ENCODE measurements at places on chromosomes 1 and 21. TPM values are rescaled to one million over a fixed set of nuclear protein-coding genes. Genes with fewer than 3 reads are reported as not detected.

- peak overlapping the region; percentile 27 for H3K27ac ChIP-seq
- H3K4me3 ChIP-seq: no peak overlapping the region
- H3K27me3 ChIP-seq: no peaks in the 10 kb centered on the region
- no peak for DNase-seq
- peaks cover 37% of the 10 kb centered on the region for H3K4me1 ChIP-seq
- H3K36me3 ChIP-seq: no peaks in the 10 kb centered on the region
Observed at GRCh38 chr1:87644579-87645190, 316.0 kb downstream of the LMO4 start.

- H3K36me3 ChIP-seq: no peaks in the 10 kb centered on the region
- no peak overlapping the region for H3K4me3 ChIP-seq
- no peaks in the 10 kb centered on the region for H3K4me1 ChIP-seq
- no peak overlapping the region for H3K27ac ChIP-seq
Observed at GRCh38 chr1:25519624-25520023, 23.8 kb upstream of the LDLRAP1 start.

DNA sequence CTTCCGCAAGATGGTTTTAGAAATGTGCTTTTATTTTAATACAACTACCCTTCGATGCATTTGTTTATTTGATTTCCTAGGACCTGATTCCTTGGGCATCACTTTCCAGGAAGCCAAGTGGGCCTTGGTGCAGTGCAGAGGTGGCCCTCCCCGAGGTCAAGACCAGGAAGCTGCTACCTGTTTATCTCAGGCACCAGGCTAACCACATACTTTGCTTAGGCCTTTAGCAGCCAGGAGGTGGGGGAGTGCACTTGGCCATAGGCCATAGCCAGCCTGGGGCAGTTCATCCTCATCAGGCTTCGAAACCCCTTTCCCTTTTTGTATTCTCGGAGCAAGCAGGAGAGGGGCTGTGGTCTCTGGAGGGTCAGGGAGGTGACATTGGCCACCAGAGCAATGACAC, 45.4 kb downstream of the SMYD2 start:
- DNase-seq: peak; percentile 28
- no peak overlapping the region for H3K4me3 ChIP-seq
- no peaks in the 10 kb centered on the region for H3K27me3 ChIP-seq
- peaks cover 20% of the 10 kb centered on the region for H3K4me1 ChIP-seq

DNA sequence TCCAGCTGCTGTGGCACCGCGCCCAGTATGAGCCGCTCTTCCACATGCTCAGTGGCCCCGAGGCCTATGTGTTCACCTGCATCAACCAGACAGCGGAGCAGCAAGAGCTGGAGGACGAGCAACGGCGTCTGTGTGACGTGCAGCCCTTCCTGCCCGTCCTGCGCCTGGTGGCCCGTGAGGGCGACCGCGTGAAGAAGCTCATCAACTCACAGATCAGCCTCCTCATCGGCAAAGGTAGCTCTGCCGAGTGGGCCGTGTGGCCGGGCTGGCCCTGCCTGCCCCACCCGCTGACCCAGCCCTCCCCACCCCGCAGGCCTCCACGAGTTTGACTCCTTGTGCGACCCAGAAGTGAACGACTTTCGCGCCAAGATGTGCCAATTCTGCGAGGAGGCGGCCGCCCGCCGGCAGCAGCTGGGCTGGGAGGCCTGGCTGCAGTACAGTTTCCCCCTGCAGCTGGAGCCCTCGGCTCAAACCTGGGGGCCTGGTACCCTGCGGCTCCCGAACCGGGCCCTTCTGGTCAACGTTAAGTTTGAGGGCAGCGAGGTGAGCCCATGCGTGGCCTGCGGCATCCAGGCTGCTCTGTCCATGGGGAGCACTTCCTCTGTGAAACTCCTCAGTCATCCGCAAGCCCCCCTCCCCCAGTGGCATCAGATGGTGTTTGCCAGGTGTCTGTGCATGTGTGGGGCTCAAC, 64.2 kb downstream of the PIK3CD start:
- H3K36me3 ChIP-seq: no peaks in the 10 kb centered on the region
- no peaks in the 10 kb centered on the region for H3K27me3 ChIP-seq
- H3K4me1 ChIP-seq: no peaks in the 10 kb centered on the region
- no peak overlapping the region for H3K27ac ChIP-seq
- H3K4me3 ChIP-seq: no peak overlapping the region

ADAMTS5 gene
- not detected for polyA plus RNA-seq

ILDR2 gene
- polyA plus RNA-seq: 5.0 TPM

- H3K4me3 ChIP-seq: peak within 1 kb of the TSS; percentile 86
- peak within 1 kb of the TSS; percentile 96 for H3K27ac ChIP-seq
- H3K27me3 ChIP-seq: no peaks in the 10 kb centered on the region
- H3K4me1 ChIP-seq: peaks cover 26% of the 10 kb centered on the region
- peak; percentile 95 for DNase-seq
Observed at GRCh38 chr1:157045250-157046218, at the start of gene ARHGEF11. TSS of gene ARHGEF11 (minus strand) at chr1:157045742. CDS start at chr1:157044330, 1,412 bp downstream.

DNA sequence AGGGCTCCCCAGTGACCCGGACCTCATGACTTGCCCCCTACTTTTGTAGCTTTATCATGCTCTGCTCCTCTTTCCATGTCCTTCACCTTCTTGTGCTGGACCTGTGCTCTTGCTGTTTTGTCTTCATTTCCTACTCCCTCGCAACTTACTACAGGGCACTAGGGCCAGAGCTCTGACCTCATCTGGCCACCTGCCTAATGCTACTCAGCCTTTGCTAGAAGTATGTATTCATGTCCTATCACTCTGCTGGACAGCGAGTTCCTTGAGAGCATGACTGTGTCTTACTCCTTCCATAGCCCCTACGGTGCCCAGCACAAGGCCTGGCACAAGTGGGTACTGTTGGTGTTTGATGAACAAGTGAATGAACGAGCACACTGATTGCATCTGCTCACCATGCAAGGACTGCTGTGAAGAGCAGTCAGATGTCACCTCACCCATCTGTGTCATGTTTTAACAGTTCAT, 1.9 kb downstream of the MTFR1L start:
- peaks cover 37% of the 10 kb centered on the region for H3K4me1 ChIP-seq
- H3K36me3 ChIP-seq: peaks cover 3% of the 10 kb centered on the region
- no peaks in the 10 kb centered on the region for H3K27me3 ChIP-seq
- DNase-seq: peak; percentile 32

GRCh38 chr1:24786191-24786590, 40.9 kb downstream of the CLIC4 start:
- no peaks in the 10 kb centered on the region for H3K4me1 ChIP-seq
- peak; percentile 82 for DNase-seq
- no peak overlapping the region for H3K27ac ChIP-seq
- no peaks in the 10 kb centered on the region for H3K36me3 ChIP-seq

GRCh38 chr1:187338762-187339412, 510.1 kb downstream of the PLA2G4A start:
- H3K27me3 ChIP-seq: no peaks in the 10 kb centered on the region
- H3K36me3 ChIP-seq: no peaks in the 10 kb centered on the region
- no peak for DNase-seq
- peaks cover 6% of the 10 kb centered on the region for H3K4me1 ChIP-seq
- no peak overlapping the region for H3K4me3 ChIP-seq

DNA sequence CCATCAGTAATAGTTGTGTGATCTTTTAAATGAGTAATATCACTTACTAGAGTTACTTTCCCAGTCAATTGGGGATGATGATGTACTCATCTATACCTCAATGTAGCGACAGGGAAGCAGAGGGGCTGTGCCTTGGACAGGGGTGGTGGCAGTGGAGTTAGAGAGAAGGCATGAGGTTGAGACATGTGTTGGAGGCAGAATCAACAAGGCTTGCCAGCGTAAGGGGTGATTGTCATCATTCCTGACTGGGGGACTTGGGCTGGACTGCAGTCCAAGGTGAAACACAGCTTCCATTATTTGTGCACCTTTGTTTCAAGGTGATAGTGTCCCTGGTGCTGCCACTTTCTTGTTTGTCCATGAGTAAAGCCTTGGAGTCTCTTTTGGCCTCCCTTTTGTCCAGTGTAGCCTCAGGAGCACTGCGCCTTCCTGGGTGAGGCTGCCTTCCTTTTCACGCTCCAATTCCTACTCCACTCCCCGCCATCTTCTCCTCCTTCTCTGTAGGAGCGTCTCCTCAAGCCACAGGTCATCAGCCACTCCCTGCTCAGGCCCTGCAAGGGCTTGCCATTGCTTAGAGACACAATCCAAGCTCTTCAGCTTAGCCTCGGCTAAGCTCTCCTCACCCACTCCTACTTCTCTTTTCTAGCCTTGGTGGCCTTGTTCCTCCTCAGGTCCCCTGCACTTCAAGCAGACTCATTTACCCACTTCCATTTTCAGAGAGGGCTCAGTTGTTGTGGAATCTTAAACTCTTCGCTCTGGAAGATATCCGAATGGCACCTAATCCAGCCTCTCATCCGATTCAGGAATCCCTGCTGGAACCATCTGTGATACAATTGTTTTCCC, 77.6 kb upstream of the CD34 start:
- H3K4me1 ChIP-seq: no peaks in the 10 kb centered on the region
- no peak for DNase-seq
- H3K27me3 ChIP-seq: peaks cover 3% of the 10 kb centered on the region
- H3K36me3 ChIP-seq: no peaks in the 10 kb centered on the region
- H3K27ac ChIP-seq: no peak overlapping the region

CHD5 gene
- 0.11 TPM for polyA plus RNA-seq

All from cardiac muscle cell (in vitro differentiated cells and primary cell).